ENCODE measurements at places on chromosomes 4 and X.
A peak's percentile ranks its signal among the peaks of the same experiment; 100 is the strongest.

- peak; percentile 62 for DNase-seq
Observed at GRCh38 chr4:38082424-38083385, 122.5 kb downstream of the PTTG2 start.

DNA sequence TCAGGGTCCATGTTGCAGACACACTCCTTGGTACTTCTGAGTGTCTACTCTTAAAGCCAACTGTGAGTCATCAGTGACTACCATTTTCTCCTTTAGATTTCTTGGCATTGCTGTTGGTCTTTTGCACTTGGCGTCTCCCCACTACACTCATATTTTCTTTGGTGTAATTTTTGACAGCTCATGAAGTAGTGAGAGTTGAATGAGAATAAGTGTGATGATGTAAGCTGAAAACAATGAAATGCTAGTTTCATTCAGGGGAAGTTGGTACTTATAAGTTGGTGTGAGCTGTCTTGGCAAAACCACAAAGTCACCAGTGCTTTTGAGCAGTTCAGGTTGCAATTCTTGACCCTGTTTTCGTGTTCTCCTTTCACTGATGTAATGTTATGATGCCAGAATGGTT lies 142.9 kb upstream of the ARX start:
- DNase-seq: no peak

- DNase-seq: peak; percentile 50
Observed at GRCh38 chr4:88008122-88008742, 797 bp downstream of the PKD2 start.

- DNase-seq: no peak
Observed at GRCh38 chr4:139514382-139515059, 41.5 kb downstream of the SETD7 start.

DNA sequence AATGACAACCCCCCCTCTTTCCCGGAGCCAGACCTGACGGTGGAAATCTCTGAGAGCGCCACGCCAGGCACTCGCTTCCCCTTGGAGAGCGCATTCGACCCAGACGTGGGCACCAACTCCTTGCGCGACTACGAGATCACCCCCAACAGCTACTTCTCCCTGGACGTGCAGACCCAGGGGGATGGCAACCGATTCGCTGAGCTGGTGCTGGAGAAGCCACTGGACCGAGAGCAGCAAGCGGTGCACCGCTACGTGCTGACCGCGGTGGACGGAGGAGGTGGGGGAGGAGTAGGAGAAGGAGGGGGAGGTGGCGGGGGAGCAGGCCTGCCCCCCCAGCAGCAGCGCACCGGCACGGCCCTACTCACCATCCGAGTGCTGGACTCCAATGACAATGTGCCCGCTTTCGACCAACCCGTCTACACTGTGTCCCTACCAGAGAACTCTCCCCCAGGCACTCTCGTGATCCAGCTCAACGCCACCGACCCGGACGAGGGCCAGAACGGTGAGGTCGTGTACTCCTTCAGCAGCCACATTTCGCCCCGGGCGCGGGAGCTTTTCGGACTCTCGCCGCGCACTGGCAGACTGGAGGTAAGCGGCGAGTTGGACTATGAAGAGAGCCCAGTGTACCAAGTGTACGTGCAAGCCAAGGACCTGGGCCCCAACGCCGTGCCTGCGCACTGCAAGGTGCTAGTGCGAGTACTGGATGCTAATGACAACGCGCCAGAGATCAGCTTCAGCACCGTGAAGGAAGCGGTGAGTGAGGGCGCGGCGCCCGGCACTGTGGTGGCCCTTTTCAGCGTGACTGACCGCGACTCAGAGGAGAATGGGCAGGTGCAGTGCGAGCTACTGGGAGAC lies 1.6 kb downstream of the PCDH10 start:
- no peak for DNase-seq

GRCh38 chr4:56323327-56323726 lies 64.0 kb downstream of the AASDH start:
- DNase-seq: no peak

- no peak for DNase-seq
Observed at GRCh38 chrX:23482561-23482960, 147.9 kb downstream of the PTCHD1 start.

- DNase-seq: no peak
Observed at GRCh38 chr4:7816771-7817170, 122.9 kb downstream of the AFAP1 start.

GRCh38 chr4:118843237-118843636 lies 7.3 kb upstream of the SEC24D start:
- no peak for DNase-seq

GRCh38 chr4:79049840-79050540 lies 110.8 kb upstream of the PAQR3 start:
- no peak for DNase-seq

GRCh38 chrX:130245441-130245840 lies 23.3 kb downstream of the ZNF280C start:
- DNase-seq: peak; percentile 82

DNA sequence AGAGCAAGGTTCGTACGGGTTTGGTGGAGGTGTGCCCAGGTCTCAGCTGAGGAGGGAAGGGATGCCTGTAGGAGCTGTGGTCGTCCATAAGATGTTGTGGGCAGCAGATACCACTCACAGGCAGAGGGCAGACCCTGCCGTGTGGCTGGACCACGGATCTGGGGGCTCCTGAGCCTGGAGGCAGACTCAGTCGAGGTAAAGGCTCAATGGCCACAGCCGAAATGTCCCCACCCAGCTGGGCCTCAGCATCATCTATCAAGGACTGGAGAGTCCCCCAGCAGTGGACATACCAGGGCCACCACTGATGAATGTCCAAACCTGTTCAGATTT lies 98.5 kb downstream of the DHRSX start:
- no peak for DNase-seq

- no peak for DNase-seq
Observed at GRCh38 chr4:40684404-40684803, 54.7 kb upstream of the RBM47 start.

GRCh38 chr4:113665036-113665435 lies 96.5 kb downstream of the CAMK2D start:
- DNase-seq: no peak

GRCh38 chr4:150578745-150579501 lies 3.0 kb upstream of the MAB21L2 start:
- no peak for DNase-seq

DNA sequence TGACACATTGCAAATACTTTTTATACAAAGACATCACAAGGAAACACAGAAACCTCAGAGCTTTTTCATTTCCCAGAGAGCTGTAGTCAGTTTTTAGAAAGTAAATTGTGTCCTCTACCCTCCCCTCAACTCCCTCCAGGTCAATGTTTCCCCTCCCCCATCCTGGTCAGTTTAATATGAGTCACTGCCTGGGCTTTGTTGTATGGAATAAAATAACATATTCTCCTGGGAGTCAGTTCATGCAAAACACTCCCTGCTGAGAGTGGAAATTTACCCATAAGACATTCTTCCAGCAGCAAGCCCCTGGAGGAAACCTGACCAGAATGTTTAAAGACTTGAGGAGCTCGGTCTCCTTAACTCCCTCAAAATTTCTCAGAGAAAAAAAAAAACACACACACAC lies 270.1 kb upstream of the LDB2 start:
- peak; percentile 62 for DNase-seq

- no peak for DNase-seq
Observed at GRCh38 chrX:56802428-56802827, 73.4 kb downstream of the NBDY start.

GRCh38 chr4:125070861-125071260 lies 243.9 kb upstream of the FAT4 start:
- no peak for DNase-seq

DNA sequence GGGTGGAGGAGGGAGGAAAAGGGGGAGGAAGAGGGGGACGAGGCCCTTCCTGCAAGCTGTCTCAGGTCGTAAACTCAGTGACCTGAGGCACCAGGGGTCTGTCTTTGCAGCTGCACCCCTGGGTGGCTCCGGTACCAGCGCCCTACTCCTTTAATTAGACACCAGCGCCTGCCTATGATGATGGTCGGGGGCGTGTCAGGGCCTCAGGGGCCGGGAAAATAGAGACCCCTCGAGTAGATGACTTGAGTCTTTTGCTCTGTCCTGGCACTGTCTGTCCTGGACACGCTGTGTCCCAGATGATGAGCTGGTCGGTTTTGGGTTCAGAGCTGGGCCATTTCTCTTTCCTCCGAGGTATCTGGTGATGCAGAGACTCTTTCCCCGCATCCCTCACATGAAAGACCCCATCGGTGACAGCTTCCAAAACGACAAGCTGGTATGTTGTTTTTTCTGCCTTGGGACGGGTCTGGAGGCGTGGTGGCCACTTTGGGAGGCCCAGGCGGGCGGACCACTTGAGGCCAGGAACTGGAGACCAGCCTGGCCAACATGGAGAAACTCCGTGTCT lies 11.2 kb downstream of the SLC25A6 start:
- no peak for DNase-seq

- DNase-seq: no peak
Observed at GRCh38 chr4:164639001-164639400, 114.9 kb upstream of the SMIM31 start.

- DNase-seq: no peak
Observed at GRCh38 chr4:76687746-76688448, 210.0 kb downstream of the SOWAHB start.

- peak; percentile 83 for DNase-seq
Observed at GRCh38 chr4:83552083-83552482, 16.2 kb downstream of the GPAT3 start.

DNA sequence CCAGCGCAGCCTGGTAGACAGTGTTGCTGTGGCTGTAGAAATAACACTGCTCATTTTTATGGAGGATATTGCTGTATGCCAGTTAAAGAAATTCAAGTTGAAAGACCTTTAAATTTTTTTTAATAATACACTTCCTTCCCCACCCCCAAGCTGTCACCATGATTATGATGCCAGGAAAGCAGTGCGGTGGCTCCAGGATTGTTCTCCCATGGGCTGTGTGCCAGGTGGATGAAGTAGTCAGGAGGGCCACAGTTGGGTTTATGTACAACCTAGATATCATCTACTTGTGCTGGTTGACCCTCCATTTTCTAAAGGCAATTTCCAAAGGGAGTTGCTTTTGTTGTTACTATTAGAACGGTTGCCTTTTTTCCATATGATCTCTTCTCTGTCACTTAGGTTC lies 136.6 kb downstream of the AFF1 start:
- DNase-seq: no peak

GRCh38 chr4:74950882-74951281 lies 18.0 kb downstream of the PARM1 start:
- DNase-seq: no peak

DNA sequence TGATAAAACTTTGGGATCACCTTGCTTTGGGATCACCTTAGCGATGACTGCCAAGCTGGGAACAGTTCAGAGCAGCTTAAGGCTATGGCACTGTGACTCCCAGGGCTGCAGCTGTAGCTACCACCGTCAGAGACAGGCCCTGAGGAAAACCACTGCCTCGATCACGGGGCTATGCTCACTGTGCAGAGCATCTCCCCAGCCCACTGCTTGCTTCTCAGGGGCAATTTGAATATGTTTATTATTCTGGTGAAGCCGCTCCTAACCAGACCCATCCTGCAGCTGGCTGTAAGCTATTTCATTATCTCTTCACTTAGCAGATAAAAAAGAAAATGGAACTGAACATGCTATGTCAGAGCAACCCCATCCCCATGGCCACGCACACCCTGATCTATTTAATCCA lies 328.5 kb downstream of the EVC2 start:
- DNase-seq: no peak

DNA sequence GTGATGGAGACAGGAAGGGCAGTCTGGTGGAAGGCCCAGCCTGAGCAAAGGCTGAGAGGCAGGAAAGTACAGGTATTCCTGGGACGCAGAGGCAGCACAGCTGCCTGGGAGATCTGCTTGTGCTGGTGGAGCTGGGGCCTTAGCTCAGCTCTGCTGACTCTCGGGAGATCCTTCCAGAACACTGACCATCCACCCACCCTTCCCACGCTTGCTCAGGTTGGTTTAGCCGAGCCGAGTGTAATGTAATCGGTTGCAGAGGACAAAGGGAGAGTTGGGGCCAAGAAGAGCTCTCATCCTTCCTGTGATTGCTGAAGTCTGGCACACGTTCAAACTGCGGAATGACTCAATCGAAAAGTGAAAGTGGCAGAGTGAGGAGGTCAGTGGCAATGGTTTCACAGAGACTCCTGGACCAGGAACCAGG lies 43.1 kb upstream of the GPR78 start:
- peak; percentile 92 for DNase-seq

GRCh38 chr4:76226418-76226817 lies 12.8 kb upstream of the SCARB2 start:
- DNase-seq: no peak

GRCh38 chrX:123962006-123962467 lies 531 bp downstream of the STAG2 start:
- no peak for DNase-seq

DNA sequence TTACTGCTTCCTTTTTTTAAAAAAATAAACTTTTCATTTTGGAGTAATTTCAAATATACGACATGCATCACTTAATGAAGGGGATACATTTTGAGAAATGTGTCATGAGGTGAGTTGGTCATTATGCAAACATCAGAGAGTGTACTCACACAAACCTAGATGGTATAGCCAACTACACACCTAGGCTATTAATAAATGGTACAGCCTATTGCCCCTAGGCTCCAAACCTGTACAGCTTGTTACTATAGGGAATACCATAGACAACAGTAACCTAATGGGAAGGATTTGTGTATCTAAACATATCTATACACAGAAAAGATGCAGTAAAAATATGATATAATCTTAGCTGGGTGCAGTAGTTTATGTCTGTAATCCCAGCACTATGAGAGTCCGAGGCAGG lies 29.1 kb downstream of the SETD7 start:
- no peak for DNase-seq

GRCh38 chr4:135368831-135369230 lies 1167.2 kb upstream of the PABPC4L start:
- no peak for DNase-seq

GRCh38 chr4:177301126-177301639 lies 8.5 kb upstream of the NEIL3 start:
- no peak for DNase-seq

DNA sequence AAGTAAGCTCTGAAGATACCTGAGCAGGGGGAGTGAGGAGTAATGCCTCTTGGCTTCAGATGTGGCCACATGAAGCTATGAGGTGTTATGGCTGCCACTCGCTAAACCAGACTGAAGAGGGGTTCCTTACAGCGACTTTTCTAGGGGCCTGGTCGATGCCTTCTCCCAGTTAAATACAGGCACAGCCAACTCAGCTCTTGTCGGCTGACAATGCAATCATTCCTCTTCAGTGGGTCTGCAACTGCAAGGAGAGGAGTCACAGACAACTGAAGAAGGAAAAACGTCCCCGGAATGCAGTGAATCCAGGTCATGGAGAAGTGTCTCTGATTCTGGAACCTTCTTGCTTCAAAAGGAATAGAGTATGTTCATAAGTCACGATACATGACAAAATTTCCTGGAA lies 106.4 kb downstream of the RNF150 start:
- DNase-seq: no peak

- peak; percentile 54 for DNase-seq
Observed at GRCh38 chrX:68440940-68441339, 7.6 kb upstream of the OPHN1 start.
